ENCODE measurements at places on chromosomes 1 and 21. TPM values are rescaled to one million over a fixed set of nuclear protein-coding genes. Genes with fewer than 3 reads are reported as not detected.

Gene S100A3
- polyA plus RNA-seq, result 0.52 TPM

Gene RPL22
- 502 TPM for polyA plus RNA-seq

Gene CPTP
- 12.4 TPM for polyA plus RNA-seq

Gene TGFB2
- 18.3 TPM for polyA plus RNA-seq

Gene GFI1
- polyA plus RNA-seq, result 0.33 TPM

Gene KCNA3
- 0.14 TPM for polyA plus RNA-seq

Gene LRRC40
- polyA plus RNA-seq, result 29.1 TPM

Gene S100A1
- polyA plus RNA-seq, result 24.6 TPM

Gene CYP4A22
- 6.2 TPM for polyA plus RNA-seq

Gene S100A2
- polyA plus RNA-seq, result 6.0 TPM

Gene TNNT2
- 70.3 TPM for polyA plus RNA-seq

Gene HSPB7
- polyA plus RNA-seq, result 3.9 TPM

Gene HES4
- 33.9 TPM for polyA plus RNA-seq

Gene LAMB3
- polyA plus RNA-seq, result 1.1 TPM

Gene MAP1LC3C
- polyA plus RNA-seq, result 1.2 TPM

Gene NCF2
- 3.0 TPM for polyA plus RNA-seq

Gene EBNA1BP2
- 71.9 TPM for polyA plus RNA-seq

Gene OR2T33
- not detected for polyA plus RNA-seq

Gene VTCN1
- polyA plus RNA-seq, result 18.4 TPM

Gene TNFSF18
- 0.14 TPM for polyA plus RNA-seq

Gene SLC5A9
- 16.4 TPM for polyA plus RNA-seq

Gene TMIGD3
- 0.78 TPM for polyA plus RNA-seq

Gene DMRTA2
- not detected for polyA plus RNA-seq

Gene NOTCH2NLA
- polyA plus RNA-seq, result 38.0 TPM

Gene LCE3C
- polyA plus RNA-seq, result not detected

Gene FMN2
- polyA plus RNA-seq, result 6.4 TPM

Gene SRSF4
- polyA plus RNA-seq, result 96.5 TPM

Gene S100A5
- 1.2 TPM for polyA plus RNA-seq

Gene OLFML3
- polyA plus RNA-seq, result 126 TPM

Gene CELSR2
- 23.6 TPM for polyA plus RNA-seq

Gene B3GALT5
- 2.2 TPM for polyA plus RNA-seq

Gene ACTA1
- polyA plus RNA-seq, result 0.56 TPM

Gene IQGAP3
- polyA plus RNA-seq, result 18.8 TPM

Gene C2CD4D
- 0.28 TPM for polyA plus RNA-seq

Gene C1orf115
- 24.9 TPM for polyA plus RNA-seq

Gene SYTL1
- 13.9 TPM for polyA plus RNA-seq

Gene KRTAP20-2
- not detected for polyA plus RNA-seq

Gene FCRL2
- not detected for polyA plus RNA-seq

Gene PLPPR5
- 1.0 TPM for polyA plus RNA-seq

Gene PLA2G2D
- not detected for polyA plus RNA-seq

Data from left renal cortex interstitium (tissue), 4 donors.